ENCODE measurements at places on chromosomes 6 and 20. TPM values are rescaled to one million over a fixed set of nuclear protein-coding genes. Genes with fewer than 3 reads are reported as not detected.

- no peak for DNase-seq
These were observed 54.1 kb downstream of the VEGFA start for GRCh38 chr6:43823879-43824702.

- DNase-seq = no peak
These were observed 601.7 kb upstream of the ARID1B start for GRCh38 chr6:156175433-156175832.

DNA sequence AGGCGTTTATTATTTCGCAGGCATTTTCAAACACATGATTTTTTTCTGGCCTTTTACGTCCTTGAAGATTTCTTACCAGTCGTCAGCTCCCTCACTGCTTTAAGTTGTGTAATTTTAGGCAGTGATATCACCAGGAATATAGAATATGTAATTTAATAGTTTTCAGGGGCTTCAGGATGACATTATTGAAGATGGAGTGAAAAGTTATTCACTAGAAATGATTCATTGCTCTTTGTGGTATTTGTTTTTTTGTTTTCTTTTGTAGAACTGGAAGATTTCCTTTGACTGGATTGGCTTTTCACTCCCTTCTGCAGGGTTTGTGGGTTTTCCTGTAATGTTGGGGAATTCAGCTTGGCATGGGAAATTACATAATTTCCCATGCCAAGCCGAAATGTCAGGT, 2.0 kb downstream of the LRRC1 start:
- no peak for DNase-seq

- no peak for DNase-seq
These were observed 378.7 kb downstream of the ZFAND3 start for GRCh38 chr6:38198219-38198618.

GRCh38 chr6:145801021-145801420, 13.6 kb downstream of the FBXO30 start:
- DNase-seq = no peak

DNA sequence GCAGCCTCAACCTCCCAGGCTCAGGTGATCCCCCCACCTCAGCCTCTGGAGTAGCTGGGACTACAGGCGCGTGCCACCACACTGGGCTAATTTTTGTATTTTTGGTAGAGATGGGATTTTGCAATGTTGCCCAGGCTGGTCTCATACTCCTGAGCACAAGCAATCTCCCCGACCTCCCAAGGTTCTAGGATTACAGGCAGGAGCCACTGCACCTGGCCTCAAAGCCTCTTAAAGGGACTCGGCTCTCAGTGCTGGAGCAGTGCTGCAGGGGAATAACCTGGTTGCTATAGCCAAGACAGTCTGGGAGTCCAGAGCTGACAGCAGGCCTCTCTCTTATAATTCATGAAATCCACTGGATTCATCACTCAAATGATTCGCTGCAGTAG, 17.0 kb downstream of the GHRH start:
- no peak for DNase-seq

DNA sequence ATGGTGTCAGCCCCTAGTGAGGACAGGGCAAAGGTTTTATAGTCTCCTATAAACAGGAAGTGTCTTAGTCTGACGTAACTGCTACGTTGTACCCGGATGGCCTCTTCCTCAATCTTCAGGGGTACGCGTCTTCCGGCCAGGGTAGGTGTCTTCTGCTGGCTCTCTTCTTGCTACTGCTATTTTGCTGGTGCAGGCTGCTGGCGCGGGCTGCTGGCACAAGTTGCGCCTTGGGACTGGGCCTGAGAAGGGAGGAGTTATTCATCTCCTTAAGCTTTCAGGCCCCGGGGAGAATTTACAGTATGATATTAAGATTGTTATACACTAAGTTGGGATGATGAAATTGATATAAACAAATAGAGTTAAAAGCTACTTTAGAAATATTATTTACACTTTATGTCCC, 74.4 kb downstream of the HDGFL1 start:
- no peak for DNase-seq

DNA sequence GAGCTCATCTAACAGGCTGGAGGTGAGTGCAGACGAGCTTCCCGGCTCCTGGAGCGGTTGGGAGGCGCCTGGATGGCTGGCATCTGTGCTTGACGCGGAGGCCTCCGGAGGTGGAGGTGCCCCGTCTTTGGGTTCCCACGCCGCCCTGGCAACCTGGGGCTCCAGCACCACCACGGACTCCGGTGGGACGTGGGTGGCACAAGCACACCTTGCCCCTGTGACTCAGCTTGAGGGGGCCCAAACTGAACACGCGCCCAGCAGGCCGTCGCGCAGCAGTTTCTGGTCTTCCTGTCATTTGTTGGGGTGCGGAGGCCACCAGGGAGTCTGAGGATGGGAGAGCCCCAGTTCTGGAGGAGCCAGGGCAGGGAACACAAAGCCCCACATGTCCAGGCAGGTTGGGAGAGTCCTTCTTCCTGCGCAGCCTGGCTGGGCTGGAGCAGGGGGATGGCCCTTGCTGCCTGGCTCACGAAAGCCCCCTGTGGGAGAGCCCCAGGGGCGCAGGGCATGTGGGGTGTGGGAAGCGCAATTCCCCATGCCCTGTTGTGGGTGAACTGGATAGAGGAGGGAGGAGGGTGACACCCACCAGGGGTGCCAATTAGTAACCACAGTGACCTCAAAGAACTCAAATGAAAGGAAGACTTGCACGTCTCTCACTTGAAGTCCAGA, 1378.6 kb upstream of the DEFB115 start:
- peak; percentile 25 for DNase-seq

- peak; percentile 31 for DNase-seq
These were observed 33.3 kb downstream of the GABRR2 start for GRCh38 chr6:89281779-89282246.

IL20RA gene
- total RNA-seq = not detected

GINS1 gene
- 33.9 TPM for total RNA-seq

RCAN2 gene
- not detected for total RNA-seq

PRRT1 gene
- total RNA-seq = 1.4 TPM

C6orf132 gene
- total RNA-seq = 0.18 TPM
